Activated CD8-positive, alpha-beta memory T cell treated with anti-CD3 and anti-CD28 coated beads, Interleukin-2, amount 50 U/mL, for 48 hours (primary cell): ENCODE measurements at places on chromosomes 2 and 18.

DNA sequence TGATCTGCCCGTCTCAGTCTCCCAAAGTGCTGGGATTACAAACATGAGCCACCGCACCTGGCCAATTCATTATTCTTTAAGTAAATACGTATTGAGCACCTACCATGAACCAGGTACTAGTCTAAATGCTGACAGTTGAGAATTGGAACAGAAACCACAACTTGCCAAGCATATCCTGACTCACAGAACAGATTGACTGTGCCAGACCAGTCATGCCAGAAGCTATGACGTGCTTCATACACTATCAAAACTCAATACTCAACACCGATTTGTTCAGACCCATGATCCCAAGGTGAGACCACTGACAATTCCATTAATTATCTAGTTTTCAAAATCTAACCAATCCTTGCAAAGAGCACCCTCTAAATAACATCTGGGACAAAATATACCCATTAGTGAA lies 148.6 kb downstream of the B3GNT2 start:
- no peak for DNase-seq

- no peak for DNase-seq
These were observed 138.9 kb upstream of the HAAO start for GRCh38 chr2:42931146-42931817.

DNA sequence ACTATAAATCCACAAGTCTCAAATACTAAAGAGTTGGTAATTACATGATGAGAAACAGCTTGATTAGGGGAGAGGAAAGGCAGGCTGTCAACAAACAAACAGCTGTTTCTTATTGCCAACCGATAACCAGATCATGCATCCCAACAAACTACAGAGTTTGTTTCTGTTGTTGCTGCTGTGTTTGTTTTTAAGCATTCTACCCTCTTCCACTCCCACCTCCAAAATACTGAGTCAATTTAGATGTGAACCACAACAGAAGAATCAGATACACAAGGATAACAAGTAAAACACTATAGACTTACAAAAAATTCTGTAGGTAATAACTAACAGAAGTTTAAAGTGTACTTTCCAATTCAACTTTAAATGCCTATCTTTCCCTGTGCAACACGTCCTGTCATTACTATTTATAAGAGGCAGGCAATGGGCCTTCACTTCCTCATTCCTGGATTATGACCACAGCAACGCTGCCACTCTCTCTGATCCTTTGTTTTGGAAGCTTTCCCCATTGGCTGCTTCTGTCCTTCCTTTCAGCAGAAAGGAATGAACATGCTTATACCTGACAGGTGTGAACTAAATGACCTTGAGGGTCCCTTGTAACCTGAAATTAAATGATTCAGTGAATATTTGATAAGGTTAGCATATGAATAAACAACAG lies 152.0 kb downstream of the SRBD1 start:
- no peak for DNase-seq

DNA sequence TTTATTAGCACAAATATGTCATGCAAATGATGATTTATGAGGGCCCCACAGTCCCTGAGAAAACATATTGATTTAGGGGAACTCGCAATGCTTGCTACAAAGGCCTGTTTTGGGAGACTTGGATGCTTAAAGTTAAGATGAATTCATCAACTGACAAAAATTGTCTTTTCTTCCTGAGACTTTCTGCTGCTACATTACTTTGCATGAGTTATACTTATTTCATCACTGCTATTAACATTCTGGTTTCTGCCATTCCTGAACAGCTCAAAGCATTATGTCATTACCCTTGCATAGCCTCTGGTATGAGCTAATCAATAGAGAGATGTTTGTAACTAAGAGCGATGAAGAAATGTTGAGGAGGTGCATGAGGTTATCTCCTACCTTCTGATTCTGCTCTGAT lies 74.4 kb downstream of the SOX11 start:
- no peak for DNase-seq

DNA sequence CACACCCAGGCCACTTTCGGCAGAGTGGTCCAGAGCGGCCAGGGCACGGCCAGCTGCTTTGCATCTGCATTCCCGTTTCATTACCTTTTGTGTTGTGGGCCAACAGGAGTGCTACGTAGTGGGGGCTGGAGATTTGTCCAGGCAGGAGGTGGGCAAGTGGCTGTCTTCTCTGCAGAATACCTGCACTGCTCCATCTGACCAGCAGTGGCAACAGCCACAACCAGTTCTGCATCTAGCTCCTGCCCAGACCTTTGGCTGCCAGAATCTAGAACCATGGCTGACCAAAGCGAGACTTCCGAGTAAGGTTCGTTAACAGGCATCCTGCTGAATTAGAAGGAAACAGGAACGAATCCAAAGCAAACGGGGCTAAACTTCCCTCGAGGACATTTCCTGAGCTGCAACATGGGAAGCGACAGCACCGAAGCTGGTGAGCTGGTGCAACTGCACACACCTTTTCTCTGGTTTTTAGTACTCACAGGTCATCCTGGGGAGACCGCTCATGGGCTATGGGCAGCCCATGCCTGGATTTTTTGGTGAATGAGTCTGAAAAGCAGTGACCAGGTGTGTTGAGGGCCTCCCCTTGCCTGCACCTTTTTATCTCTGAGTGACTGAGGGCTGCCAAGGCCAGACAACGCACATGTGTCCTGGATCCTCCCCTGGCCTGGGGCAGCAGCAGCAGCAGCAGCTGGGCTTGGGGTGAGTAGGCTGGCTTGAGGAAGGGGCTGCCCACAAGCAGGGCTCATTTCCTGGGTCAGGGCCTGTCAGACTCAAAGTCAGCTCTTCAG lies 10.5 kb downstream of the GDF7 start:
- DNase-seq, result no peak

DNA sequence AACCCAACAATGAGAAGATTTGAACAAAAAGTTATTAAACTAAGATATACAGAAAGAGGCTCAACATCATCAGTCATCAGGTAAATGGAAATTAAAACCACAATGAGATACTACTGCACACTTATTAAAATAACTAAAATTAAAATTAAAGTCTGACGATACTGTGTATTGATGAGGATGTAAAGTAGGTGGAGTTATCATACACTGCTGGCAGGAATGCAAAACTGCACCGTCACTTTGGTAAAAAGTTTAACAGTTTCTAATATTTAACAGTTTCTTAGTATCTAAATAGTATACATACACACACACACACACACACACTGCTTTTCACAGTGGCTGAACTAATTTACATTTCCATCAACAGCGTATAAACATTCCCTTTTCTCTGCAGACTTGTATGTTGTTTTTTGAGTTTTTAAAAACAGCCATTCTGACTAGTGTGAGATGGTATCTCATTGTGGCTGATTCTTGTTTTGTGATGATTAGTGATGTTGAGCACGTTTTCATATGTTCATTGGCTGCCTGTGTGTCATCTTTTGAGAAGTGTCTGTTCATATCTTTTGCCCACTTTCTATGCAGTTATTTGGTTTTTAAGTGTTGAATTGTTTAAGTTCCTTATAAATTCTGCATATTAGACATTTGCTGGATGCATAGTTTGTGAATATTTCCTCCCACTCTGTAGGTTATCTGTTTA lies 726.9 kb upstream of the CHAC2 start:
- DNase-seq, result no peak

DNA sequence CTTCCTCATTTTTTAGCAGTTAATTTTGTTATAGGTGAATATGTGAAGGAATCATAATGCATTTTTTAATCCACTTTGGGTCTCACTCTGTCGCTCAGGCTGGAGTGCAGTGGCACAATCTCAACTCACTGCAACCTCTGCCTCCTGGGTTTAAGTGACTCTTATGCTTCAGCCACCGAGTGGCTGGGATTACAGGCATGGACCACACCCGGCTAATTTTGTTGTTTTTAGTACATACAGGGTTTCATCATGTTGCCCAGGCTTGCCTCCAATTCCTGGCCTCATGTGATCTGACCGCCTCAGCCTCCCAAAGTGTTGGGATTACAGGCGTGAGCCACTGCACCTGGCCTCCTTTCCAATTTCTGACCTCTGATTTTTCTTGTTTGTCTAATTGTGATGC lies 17.7 kb downstream of the SCYGR5 start:
- no peak for DNase-seq

DNA sequence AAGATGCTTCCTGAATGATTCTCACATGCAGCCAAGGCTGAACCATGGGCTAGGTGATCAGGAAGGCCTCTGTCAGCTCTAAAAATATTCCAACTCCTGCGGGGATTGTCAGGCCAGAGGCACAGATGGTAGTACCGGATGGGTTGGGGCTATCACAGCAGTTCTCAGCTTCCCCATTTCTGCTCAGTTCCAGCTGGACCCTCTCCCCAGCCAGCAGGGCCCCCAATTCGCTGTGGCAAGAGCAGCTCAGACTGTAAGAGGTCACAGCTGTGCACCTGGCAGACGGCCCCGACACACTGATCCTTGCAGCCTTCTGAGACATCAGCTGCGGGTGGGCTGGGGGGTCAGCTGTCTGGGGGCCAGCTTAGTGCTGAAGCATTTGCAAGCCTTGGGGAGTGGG lies 43.6 kb upstream of the TCF7L1 start:
- DNase-seq, result no peak
